ENCODE measurements at places on chromosomes 4 and X. TPM values are rescaled to one million over a fixed set of nuclear protein-coding genes. Genes with fewer than 3 reads are reported as not detected.

The IL3RA gene
- total RNA-seq = not detected

The EIF1AX gene
- 77.3 TPM for total RNA-seq

The TAB3 gene
- 46.7 TPM for total RNA-seq

The RIBC1 gene
- 2.2 TPM for total RNA-seq

- no peaks in the 10 kb centered on the region for H3K27me3 ChIP-seq
- no peak for DNase-seq
- no peaks in the 10 kb centered on the region for H3K36me3 ChIP-seq
- no peaks in the 10 kb centered on the region for H3K4me1 ChIP-seq
- no peak overlapping the region for H3K4me3 ChIP-seq
Observed at GRCh38 chr4:175511861-175512260, 300.2 kb downstream of the GPM6A start.

GRCh38 chr4:118226311-118227010, 126.3 kb downstream of the PRSS12 start:
- no peaks in the 10 kb centered on the region for H3K36me3 ChIP-seq
- H3K4me1 ChIP-seq = no peaks in the 10 kb centered on the region
- no peaks in the 10 kb centered on the region for H3K27me3 ChIP-seq
- no peak overlapping the region for H3K27ac ChIP-seq
- DNase-seq = no peak
- H3K4me3 ChIP-seq = no peak overlapping the region

DNA sequence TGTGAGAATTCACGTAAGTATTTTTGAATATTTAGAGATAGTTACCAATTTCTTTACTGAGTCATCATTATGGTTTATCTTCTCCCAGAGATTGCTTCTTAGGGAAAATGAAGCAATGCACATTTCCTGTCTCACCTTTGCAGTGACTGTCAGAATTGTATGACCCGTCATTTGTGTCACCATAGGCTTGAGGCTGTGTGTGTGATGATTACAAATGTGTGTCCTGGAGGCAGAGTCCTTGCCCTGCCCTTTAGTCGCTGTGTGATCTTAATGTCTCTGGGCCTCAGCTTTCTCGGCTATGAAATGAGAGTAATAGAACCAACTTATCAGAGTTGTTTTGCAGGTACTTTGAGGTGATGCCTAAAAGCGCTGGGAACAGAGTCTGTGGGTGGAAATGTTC, 13.9 kb downstream of the HCCS start:
- H3K27me3 ChIP-seq = no peaks in the 10 kb centered on the region
- no peaks in the 10 kb centered on the region for H3K4me1 ChIP-seq
- H3K4me3 ChIP-seq = no peak overlapping the region
- no peaks in the 10 kb centered on the region for H3K36me3 ChIP-seq
- H3K27ac ChIP-seq = no peak overlapping the region

- H3K27ac ChIP-seq = no peak overlapping the region
- H3K4me3 ChIP-seq = no peak overlapping the region
- no peaks in the 10 kb centered on the region for H3K4me1 ChIP-seq
Observed at GRCh38 chr4:89447543-89447942, 139.9 kb upstream of the GPRIN3 start.

DNA sequence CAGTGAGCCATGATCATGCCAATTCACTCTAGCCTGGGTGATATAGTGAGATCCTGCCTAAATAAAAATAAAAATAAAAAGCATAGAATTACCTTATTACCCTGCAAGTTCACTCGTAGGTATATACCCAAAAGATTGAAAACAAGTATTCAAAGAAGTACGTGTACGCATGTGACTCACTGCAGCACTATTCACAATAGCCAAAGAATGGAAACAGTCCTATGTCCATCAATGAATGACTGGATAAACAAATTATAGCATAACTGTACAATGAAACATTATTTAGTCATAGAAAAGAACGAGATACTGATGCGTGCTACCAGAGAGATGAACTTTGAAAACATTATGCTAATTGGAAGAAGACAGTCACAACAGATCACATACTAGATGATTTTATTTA, 204.6 kb upstream of the DIAPH2 start:
- peaks cover 8% of the 10 kb centered on the region for H3K4me1 ChIP-seq
- H3K27ac ChIP-seq = no peak overlapping the region
- H3K36me3 ChIP-seq = no peaks in the 10 kb centered on the region
- no peaks in the 10 kb centered on the region for H3K27me3 ChIP-seq
- no peak overlapping the region for H3K4me3 ChIP-seq

GRCh38 chr4:77251751-77252150, 94.7 kb downstream of the CCNG2 start:
- no peaks in the 10 kb centered on the region for H3K36me3 ChIP-seq
- H3K4me3 ChIP-seq = no peak overlapping the region
- H3K27me3 ChIP-seq = no peaks in the 10 kb centered on the region
- H3K27ac ChIP-seq = no peak overlapping the region

GRCh38 chr4:104420766-104421165, 73.9 kb downstream of the CXXC4 start:
- no peak for DNase-seq
- H3K4me1 ChIP-seq = no peaks in the 10 kb centered on the region
- H3K27me3 ChIP-seq = no peaks in the 10 kb centered on the region
- H3K27ac ChIP-seq = no peak overlapping the region

DNA sequence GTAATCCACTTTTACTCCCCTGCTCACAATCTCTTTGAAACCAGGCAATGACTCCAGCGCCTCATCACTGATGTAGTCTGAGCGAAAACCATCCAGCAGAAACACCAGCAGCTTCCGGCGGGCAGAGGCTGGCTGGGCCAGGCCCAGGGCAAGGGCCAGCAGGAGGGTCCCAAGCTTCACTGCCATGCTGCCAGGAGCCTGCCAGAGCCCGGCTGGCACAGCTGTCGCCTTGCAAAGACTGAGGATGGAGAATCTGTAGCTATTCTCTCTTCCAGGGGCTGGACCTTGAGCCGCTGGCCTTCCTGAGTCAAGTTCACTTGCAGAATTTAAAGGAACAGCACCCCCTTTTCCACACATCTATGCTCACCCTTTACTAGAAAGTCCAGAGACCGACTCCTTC, at the start of gene ENPP6:
TSS of gene ENPP6 (minus strand) at position 240 of the 400 bp plus-strand sequence. CDS start at position 186, 54 bp downstream.
- peaks cover 19% of the 10 kb centered on the region for H3K27me3 ChIP-seq
- H3K36me3 ChIP-seq = no peaks in the 10 kb centered on the region
- H3K4me1 ChIP-seq = no peaks in the 10 kb centered on the region
- no peak within 1 kb of the TSS for H3K27ac ChIP-seq

DNA sequence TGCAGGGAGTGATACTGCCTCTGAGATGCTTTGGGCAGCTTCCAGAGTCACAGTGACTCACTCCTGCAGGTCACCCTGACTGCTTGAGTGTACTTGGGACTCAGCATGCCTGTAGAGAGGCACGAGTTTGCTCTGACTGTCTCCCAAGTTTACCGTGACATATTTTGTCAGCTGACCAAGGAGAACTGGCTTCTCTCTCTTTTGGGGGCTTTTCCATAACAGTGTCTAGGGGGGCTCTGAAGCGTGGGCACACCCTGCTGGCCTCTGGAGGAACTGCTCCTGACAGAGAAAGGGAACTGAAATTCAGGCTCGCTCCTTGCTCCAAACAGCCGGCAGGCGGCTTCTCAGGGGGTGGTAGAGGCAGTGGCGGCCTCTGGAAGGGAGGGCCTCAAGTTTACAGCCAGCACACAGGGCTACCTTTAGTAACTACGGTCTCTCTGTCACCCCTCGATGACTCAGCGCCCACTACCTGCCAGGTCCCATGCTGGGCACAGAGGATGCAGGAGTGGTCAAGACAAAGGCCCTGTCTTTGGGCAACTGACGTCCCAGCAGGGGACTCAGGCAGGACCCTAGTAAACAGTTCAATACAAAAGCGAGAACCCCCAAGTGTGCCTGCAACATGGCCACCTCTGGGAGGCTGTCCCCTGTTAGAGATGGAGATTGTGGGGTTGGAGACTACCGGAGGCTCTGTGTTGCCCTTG, 17.8 kb downstream of the ZNF185 start:
- no peak overlapping the region for H3K4me3 ChIP-seq
